ENCODE measurements at places on chromosomes 6 and 20. TPM values are rescaled to one million over a fixed set of nuclear protein-coding genes. Genes with fewer than 3 reads are reported as not detected.

GRCh38 chr20:9281803-9282202 is 212.9 kb downstream of the PLCB4 start:
- no peak for DNase-seq

DNA sequence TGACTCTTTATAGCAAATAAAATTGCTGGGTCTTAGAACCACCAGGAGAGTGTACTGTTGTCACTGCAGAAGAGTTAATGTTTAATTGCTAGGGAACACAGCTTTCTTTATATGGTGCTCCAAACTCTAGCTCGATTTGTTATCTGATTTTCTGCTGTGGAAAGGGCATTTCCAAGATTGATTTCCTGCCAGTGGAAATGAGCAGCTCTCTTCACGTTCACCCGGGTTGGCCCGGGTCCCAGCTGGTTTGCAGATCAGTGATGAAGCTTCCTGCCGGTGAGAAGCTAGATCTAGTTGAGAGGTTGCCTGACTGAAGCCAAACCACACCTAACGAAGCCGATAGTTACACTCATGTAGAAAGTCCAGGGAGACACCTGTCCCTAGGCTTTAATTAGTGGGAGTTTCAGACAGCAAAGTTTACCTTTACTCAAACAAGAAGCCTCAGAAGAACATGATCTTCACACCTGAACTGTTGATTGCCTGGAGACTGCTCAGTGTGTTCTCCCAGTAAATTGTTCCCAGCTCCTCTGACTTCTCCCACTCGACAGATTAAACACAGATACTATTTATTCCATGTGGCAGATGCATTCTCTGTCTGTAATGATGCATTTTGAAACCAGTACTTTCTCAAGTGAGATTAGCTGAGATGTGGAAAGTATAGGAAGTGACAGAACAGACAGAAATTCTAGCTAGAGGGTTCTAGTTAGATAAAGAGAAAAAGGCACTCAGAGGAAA is 27.8 kb downstream of the PAQR8 start:
- DNase-seq, result peak; percentile 9

- no peak for DNase-seq
These were observed 13.4 kb upstream of the RPS6KA2 start for GRCh38 chr6:166640342-166641043.

Gene BPIFB1
- not detected for total RNA-seq

Gene RPP21
- 53.9 TPM for total RNA-seq

Measured in LHCN-M2 (cell line).